ENCODE measurements at places on chromosomes 3 and 15. TPM values are rescaled to one million over a fixed set of nuclear protein-coding genes. Genes with fewer than 3 reads are reported as not detected.

The PLXNB1 gene
- 46.9 TPM for total RNA-seq

The TTLL3 gene
- 7.1 TPM for total RNA-seq

The PIF1 gene
- total RNA-seq, result 13.4 TPM

The KNL1 gene
- total RNA-seq, result 16.5 TPM

The SERINC4 gene
- not detected for total RNA-seq

The ANKUB1 gene
- total RNA-seq, result not detected

The CDCP1 gene
- 0.16 TPM for total RNA-seq

Measured in bladder microvascular endothelial cell (primary cell).